ENCODE measurements at places on chromosomes 4 and X.

GRCh38 chr4:128031756-128032384, 29.2 kb upstream of the LARP1B start:
- DNase-seq: no peak

DNA sequence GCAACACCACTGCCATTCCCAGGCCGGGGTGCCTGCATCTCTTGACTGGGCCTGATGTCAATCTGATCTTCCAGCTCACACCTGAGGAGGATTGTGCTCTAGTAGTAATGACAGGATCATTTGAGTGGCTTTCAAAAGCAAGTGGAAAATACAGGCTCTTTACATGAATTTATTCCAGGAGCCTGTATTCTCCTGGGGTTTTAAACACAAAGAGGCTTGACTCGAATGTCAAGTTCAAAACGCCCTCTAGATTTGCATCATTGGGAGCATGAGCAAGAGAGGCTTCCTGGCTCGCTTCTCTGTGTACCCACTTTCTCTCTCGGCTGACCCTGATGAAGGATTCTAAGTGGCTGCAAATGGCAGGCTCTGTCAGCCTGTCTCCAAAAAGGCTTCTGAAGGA, 199.5 kb upstream of the PUDP start:
- no peak for DNase-seq

GRCh38 chrX:118724775-118725174, 2.6 kb upstream of the IL13RA1 start:
- peak; percentile 34 for DNase-seq

- DNase-seq: no peak
Measured at GRCh38 chr4:174483792-174484191, 38.5 kb downstream of the HPGD start.

- DNase-seq: peak; percentile 42
Measured at GRCh38 chrX:129572422-129572821, 32.4 kb downstream of the OCRL start.

- DNase-seq: no peak
Measured at GRCh38 chrX:124208660-124209059, 123.8 kb upstream of the TEX13D start.

DNA sequence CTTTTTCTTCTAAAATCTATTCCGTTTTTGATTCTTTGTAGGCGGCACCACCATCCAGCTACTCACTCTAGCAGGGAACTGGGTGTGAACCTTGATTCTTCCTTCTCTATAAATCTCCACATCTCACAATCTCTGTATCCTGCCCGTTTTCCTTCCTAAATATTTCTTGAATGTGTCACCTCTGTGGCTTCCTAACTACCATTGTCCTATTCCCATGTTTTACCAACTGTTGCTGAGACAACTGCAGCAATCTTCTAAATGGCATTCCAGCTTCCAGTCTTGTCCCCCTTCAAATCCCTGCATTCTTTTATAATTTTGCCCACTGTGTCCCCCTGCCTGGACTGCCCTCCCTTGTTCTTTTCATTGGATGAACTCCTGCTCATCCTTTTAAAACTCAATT, 641.3 kb downstream of the RPA4 start:
- peak; percentile 40 for DNase-seq

DNA sequence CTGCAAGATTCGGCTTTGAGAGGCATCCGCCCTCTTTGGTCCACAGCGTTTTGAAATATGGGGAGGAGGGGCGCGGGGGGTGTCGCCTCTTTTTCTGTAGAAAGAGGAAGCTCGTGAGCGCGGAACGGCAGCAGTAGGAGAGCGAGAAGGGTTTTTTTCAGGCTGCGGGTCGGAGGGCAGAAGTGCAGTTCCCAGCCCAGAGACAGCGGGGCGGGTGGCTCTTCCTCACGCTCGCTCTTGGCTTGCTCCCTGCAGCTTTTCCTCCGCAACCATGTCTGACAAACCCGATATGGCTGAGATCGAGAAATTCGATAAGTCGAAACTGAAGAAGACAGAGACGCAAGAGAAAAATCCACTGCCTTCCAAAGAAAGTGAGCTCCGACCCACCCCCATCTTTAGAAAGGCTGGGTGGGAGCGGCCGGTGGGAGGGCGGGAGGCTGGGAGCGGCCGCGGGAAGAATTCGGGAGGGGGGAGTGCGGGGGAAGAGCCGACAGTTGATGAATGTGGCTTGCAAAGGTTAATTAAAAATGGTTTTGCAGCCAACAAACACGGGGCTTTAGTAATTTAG, 1.2 kb downstream of the TMSB4X start:
- peak; percentile 54 for DNase-seq

DNA sequence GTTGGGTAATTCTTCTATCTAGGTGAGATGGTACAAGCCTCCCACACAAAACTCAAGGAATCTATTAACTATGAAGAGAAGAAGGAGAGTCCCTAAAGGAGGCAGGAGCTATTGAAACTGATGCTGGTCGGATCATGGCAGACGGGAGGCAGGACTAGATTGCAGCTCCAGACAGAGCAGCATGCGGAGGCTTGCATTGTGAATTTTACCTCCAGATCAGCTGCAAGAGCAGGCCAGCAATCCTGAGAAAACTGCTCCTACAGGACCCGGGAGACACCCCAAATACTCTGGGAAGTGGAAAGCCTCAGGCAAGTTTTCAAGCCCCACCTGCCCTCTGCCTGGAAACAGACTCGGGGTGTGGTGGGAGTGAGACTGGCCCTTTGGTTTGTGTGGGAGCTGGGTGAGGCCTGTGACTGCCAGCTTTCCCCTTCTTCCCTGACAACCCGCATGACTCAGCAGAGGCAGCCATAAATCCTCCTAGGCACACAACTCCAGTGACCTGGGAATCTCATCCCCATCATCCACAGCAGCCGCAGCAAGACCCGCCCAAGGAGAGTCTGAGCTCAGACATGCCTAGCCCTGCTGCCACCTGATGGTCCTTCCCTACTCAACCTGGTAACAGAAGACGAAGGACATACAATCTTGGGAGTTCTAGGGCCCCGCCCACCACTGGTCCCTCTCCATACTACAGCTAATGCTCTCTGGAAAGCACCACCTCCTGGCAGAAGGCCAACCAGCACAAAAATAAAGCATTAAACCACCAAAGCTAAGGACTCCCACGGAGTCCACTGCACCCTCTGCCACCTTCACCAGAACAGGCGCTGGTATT, 30.9 kb downstream of the GATB start:
- DNase-seq: no peak

DNA sequence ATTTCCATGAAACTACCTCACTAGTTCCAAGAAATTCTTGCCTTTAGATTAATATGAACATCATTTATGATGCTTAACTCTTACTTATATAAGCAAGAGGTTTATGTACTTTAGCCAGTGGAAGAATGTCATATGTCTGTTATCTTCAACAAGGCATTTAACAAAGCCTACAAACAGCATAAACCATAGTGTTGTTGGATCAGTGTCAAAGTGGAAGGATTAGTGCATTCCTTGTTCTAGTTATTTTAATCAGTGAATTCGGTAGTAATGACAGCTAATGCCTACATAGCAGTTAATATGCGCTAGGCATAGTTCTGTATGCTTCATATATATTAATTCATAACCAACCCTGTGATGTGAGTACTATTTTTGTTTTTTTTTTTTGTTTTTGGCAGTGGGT, 3.1 kb downstream of the PI4K2B start:
- DNase-seq: no peak

DNA sequence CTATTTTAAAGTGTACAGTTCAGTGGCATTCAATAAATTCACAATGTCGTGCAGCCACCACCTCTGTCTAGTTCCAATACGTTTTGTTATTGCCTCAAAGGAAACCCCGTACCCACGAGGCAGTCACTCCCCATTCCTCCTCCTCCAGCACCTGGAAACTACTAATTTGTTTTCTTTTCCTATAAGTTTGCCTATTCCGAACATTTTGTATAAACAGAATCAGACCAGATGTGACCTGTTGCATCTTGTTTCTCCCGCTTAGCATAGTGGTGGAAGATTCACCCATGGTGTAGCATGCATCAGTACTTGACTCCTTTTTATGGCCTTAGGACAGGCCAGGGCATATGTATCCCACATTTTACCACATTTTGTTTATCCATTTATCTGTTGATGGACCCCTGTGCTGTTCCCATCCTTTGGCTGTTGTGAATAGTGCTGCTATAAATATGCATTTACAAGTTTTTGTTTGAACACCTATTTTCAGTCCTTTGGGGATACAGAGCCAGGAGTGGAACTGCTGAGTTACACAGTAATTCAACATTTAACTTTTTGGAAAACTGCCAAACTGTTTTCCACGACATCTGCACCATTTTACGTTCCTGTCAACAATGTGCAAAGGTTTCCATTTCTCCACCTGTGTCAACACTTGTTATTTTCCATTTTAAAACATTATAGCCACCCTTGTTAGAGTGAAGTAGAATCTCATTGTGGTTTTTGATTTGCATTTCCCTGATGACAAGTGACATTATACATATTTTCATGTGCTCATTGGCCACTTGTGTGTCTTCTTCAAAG, 57.8 kb upstream of the STX18 start:
- DNase-seq: no peak

GRCh38 chr4:998096-998691, 5.0 kb upstream of the SLC26A1 start:
- no peak for DNase-seq

GRCh38 chr4:183936047-183936446, 30.9 kb downstream of the STOX2 start:
- DNase-seq: no peak

GRCh38 chr4:128718768-128719167, 90.7 kb upstream of the JADE1 start:
- peak; percentile 62 for DNase-seq

DNA sequence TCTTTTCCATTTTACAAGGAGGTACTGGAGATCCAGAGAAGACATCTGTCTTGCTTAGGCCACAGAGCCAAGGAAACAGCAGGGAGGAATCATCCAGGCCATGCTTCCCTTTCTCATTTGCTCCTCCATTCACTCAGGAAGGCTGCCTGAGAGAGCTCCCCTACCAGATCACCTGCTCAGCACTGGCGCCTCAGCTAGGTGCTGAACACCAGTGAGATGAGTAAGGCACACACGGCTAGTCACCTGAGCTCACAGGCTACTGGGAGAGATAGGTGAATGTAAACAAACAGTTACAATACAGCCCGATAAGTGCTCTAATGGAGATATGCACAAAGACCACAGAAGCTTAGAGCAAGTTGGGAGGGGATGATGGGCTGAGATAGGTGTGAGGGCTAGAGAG, 149.8 kb upstream of the ARHGEF9 start:
- no peak for DNase-seq

- DNase-seq: no peak
Measured at GRCh38 chrX:9867226-9867625, 81.0 kb downstream of the SHROOM2 start.

DNA sequence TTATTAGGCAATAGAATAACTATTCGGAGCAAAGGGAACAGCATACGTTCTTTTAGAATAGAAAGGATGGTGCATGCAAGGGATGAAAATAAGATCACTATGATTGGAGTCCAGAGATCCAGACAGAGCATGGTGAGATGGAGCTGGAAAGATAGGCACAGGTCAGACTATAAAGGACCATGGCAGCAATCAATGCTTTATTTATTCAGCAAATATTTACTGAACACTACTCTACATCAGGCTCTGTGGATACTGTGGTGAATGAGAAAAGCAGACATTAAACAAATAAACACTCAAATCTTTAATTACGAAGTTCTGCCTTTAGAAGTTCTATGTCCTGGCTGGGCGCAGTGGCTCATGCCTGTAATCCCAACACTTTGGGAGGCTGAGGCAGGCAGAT, 44.7 kb upstream of the ACSL4 start:
- no peak for DNase-seq

DNA sequence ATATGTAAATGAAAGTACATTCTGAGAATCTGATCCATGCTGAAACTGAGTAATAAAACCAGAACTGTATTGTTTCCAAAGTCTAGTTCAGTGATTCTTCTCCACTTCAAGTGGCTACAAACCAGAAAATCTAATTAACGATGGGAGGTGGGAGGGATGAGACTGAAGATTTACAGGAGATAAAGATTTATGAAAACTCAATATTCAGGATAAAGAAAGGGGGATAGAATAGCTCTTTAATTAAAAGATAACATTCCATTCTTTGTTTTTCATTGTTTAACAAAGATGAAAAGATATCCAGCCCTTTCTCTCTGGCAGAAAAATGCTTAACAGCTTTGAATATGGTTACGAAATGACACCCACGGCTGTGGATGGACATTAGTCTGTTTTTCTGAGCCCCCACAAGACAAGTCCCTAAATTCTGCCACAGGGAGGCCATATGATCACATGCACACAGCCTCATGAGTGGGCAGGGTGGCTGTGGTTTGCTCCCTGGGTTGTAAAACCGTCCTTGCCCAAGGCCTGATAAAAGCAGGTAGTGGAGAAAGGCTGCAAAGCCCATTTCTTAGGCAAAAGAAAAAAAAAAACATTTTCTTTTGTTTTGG, 36.4 kb downstream of the TMEM150C start:
- DNase-seq: no peak

GRCh38 chrX:9355739-9356138, 109.1 kb upstream of the TBL1X start:
- no peak for DNase-seq

All from fibroblast of the aortic adventitia (primary cell).